DMS153 (cell line): ENCODE measurements at places on chromosomes 5 and 9.

- no peak for DNase-seq
These were observed 135.2 kb upstream of the CLINT1 start for GRCh38 chr5:157993986-157994691.

DNA sequence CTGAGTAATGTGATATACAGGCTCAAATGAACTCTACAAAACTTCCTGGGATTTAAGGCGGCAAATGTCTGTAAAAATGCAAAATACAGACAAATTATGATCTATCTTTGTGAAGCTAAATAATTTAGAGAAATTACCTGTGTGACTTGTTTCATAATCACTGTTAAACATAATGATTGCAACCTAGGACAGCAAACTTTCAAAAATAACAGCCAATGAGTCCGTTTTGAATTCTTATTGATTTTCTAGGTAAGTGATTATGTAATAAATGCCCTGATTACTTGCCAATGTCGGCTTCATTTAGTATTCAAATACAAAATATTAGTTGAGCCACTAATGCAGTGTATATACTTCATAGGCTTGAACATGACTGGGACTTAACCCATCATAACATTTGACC, 238.2 kb upstream of the DAB2 start:
- no peak for DNase-seq

DNA sequence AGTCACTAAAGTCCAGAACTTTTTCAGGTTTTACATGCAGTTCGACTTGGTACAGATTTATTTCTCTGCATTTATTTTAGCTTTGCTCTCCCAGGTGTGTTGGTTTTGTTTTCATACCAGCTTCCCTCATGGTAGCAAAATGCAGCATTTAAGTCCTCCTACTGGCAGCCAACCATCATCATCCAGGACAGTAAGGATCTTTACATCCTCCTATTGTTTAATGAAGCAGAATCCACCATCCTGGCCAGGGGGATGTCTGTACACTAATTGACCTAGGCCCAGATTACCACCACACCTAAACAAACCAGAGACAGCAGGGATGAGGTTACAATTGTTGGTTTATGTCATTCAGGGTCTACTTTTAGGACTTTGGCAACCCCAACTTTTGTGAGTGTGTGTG, 22.3 kb downstream of the CAMK4 start:
- no peak for DNase-seq

GRCh38 chr5:178222292-178222691, 10.3 kb downstream of the PHYKPL start:
- no peak for DNase-seq
